ENCODE measurements at places on chromosomes 11 and 22. TPM values are rescaled to one million over a fixed set of nuclear protein-coding genes. Genes with fewer than 3 reads are reported as not detected.

The GUCY1A2 gene
- not detected for total RNA-seq

GRCh38 chr22:35303029-35303624 lies 3.4 kb downstream of the TOM1 start:
- no peaks in the 10 kb centered on the region for H3K27me3 ChIP-seq
- peaks cover 62% of the 10 kb centered on the region for H3K4me1 ChIP-seq
- H3K4me3 ChIP-seq = no peak overlapping the region
- no peak for DNase-seq
- peak overlapping the region; percentile 1 for H3K27ac ChIP-seq
- no peaks in the 10 kb centered on the region for H3K36me3 ChIP-seq

- no peak overlapping the region for H3K4me3 ChIP-seq
- no peaks in the 10 kb centered on the region for H3K27me3 ChIP-seq
- no peaks in the 10 kb centered on the region for H3K36me3 ChIP-seq
- DNase-seq = peak; percentile 44
Observed at GRCh38 chr11:9753021-9753420, 89.1 kb downstream of the SWAP70 start.

The SYT8 gene
- total RNA-seq = not detected

- H3K4me1 ChIP-seq = peaks cover 30% of the 10 kb centered on the region
- no peaks in the 10 kb centered on the region for H3K27me3 ChIP-seq
- no peaks in the 10 kb centered on the region for H3K36me3 ChIP-seq
- H3K27ac ChIP-seq = peak within 1 kb of the TSS; percentile 23
Observed at GRCh38 chr11:64844330-64845128, at the start of gene CDC42BPG. Gene CDC42BPG (minus strand): TSS chr11:64844653. CDS start chr11:64844569, 84 bp downstream.

The RASSF7 gene
- total RNA-seq = 21.9 TPM

- no peak for DNase-seq
- H3K27ac ChIP-seq = no peak overlapping the region
- peaks cover 2% of the 10 kb centered on the region for H3K4me1 ChIP-seq
- H3K4me3 ChIP-seq = no peak overlapping the region
Observed at GRCh38 chr11:94735907-94736306, 32.2 kb upstream of the AMOTL1 start.

DNA sequence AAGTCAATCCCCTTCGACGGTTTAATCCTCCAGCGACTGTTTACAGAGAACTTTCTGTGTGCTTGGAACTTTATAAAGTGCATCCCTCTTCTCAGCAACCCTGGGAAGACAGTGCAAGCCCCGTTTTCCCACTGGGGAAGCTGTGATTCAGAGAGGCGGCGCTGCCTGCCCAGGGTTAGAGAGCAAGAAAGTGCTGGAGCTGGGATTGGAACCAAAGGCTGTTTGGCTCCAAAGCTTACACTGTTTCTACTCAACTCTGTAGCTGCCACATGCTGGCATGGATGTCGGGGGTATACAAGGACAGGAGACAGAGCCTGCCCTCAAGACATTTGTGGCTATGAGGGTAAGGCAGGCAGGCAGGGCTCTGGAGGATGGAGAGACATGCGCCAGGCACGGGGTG lies 13.0 kb downstream of the FBLN1 start:
- H3K4me3 ChIP-seq = no peak overlapping the region
- H3K36me3 ChIP-seq = no peaks in the 10 kb centered on the region
- no peak overlapping the region for H3K27ac ChIP-seq
- no peaks in the 10 kb centered on the region for H3K4me1 ChIP-seq

All from activated CD4-positive, alpha-beta memory T cell treated with anti-CD3 and anti-CD28 coated beads for 36 hours (primary cell).